Lung microvascular endothelial cell (primary cell): ENCODE measurements at places on chromosomes 7 and 10.

DNA sequence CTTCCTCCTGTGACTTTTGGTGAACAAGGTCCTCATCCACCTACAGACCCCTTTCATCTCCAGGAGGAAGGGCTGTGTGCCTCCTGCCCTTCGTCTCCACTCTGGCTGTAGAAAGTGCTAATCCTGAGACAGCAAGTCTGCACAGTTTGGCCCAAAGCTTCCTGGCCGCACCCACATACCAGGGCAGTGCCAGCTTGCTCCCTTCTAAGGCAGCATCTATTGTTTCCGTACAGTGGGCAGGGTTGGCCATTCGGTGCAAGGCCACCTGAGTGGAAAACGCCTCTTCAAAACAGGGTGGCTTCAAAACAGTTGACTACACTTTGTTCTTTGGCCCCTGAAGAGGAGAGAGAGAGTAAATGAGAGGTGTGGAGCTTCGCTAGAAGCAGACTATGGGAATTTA, 134.1 kb upstream of the KLF14 start:
- DNase-seq = no peak

DNA sequence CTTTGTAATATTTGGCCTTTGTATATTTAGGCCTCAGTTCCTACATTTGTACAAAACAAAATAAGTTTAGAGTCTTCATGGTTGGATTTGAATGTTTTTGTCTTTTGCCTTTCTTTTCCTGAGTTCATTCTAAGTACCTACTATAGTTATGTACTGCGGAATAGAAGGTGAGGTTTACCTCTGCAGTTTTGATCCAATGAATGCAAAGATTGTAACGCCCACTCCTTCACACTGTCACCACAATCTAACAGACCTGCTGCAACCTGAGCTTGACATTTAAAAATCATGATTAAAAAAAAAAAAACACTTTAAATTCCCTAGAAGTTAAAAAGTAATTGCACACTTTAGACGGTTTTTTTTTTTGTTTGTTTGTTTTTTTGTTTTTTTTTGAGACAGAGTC, 145.0 kb downstream of the CALCR start:
- no peak for DNase-seq

DNA sequence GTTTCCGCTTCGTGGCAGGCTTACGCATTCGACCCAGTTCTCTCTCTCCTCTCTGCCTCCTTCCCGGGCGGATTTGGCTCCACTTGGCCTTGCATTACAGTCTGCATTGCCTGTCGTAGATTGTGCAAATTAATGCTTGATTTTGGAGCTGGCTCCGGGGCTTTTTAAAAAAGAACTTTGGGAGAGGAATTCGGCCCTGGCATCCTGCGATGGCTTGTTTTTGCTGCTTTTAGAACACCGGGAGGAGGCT, 767 bp downstream of the EIF4EBP2 start:
- peak; percentile 47 for DNase-seq

- peak; percentile 60 for DNase-seq
Measured at GRCh38 chr10:91590904-91591796, 41.7 kb downstream of the PPP1R3C start.

- DNase-seq = peak; percentile 8
Measured at GRCh38 chr10:77603534-77603927, 34.1 kb downstream of the KCNMA1 start.

DNA sequence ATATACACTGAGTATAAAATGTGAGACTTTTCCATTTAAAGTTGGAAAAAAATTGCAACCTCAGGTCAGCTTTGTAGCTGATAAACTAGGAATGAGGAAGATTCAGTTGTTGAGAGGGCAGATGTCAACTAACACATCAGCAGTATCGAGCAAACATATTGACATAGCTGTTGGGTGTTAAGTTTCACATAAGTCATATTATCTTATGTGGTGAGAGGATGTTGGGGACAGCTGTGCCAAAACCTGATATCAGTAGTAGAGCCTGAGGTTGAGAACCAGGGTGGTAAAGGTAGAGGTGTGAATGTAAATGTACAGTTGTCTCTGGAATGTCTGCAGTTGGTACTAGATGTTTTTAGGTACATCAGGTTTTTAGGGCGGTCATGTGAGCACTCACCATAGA, 5.0 kb downstream of the ZRANB1 start:
- DNase-seq = peak; percentile 69
